Effector memory CD8-positive, alpha-beta T cell (primary cell): ENCODE measurements at places on chromosomes 11 and 22.
A peak's percentile ranks its signal among the peaks of the same experiment; 100 is the strongest.

GRCh38 chr11:131877246-131877942, 507.0 kb downstream of the NTM start:
- no peaks in the 10 kb centered on the region for H3K27me3 ChIP-seq
- no peaks in the 10 kb centered on the region for H3K4me1 ChIP-seq
- no peaks in the 10 kb centered on the region for H3K36me3 ChIP-seq
- H3K4me3 ChIP-seq, result no peak overlapping the region
- DNase-seq, result no peak

DNA sequence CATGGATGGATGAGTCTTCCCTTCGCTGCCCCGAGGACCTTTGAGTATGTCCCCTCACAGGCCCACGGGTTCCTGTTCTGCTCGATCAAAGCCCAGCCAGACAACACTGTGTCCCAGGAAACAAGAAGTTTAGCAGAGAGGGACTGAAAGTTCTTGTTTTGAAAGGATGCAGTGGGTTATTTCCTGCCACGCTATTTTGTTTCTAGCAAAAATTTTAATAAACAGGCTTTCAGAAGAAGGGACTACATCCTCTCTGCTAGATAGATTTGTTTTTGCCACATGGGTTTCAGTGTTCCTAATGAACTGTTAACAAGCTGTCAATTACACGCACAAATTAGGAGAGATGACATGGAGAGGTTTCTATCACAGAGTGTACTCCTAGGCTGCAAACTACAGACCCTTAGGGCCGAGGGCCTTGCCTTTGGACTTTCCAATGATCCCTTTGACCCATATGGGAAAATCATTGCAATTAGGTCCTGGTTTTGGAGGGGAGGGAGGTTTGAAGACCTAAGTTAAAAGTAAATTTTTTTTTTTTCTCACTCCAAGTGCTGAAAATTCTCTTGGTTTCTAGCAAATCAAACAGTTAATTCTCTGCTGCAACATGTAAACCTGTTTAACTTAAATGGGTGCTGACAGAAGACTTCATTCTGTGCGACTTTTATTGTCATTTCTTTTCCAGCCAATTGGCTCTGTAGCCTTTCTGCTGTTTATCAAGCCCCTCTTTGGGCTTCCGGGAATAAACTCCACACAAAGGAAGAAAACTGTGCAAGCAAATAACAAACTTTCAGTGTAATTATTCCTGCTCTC, 81.4 kb downstream of the RCN1 start:
- no peak for DNase-seq
- no peak overlapping the region for H3K27ac ChIP-seq
- no peaks in the 10 kb centered on the region for H3K27me3 ChIP-seq
- H3K36me3 ChIP-seq, result no peaks in the 10 kb centered on the region

GRCh38 chr11:126547161-126547560, 191.7 kb downstream of the ST3GAL4 start:
- DNase-seq, result no peak
- H3K36me3 ChIP-seq, result no peaks in the 10 kb centered on the region
- H3K27me3 ChIP-seq, result peaks cover 29% of the 10 kb centered on the region
- no peaks in the 10 kb centered on the region for H3K4me1 ChIP-seq

GRCh38 chr11:124556828-124557227, 13.0 kb upstream of the OR8A1 start:
- DNase-seq, result no peak
- no peaks in the 10 kb centered on the region for H3K4me1 ChIP-seq
- H3K36me3 ChIP-seq, result no peaks in the 10 kb centered on the region
- no peak overlapping the region for H3K4me3 ChIP-seq

DNA sequence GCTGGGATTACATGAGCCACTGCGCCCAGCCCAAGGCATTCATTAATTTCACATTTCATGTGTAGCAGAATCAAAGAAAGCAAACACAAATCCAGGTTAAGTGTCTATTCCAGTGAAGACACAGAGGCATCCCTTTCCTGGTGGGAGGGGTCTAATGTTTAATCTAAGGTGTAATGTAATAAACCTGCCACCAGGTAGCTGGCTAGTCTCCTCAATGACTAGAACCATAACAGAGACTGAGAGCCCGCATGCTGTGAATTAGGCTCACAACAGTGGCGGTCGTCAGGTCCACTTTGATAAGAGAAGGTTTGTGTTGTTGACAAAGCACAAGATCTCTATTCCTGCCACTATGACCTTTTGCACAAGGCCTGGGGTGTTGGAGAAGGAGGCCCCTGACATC, 64.2 kb upstream of the ADA2 start:
- no peak for DNase-seq
- H3K4me1 ChIP-seq, result peaks cover 8% of the 10 kb centered on the region
- peaks cover 17% of the 10 kb centered on the region for H3K27me3 ChIP-seq

DNA sequence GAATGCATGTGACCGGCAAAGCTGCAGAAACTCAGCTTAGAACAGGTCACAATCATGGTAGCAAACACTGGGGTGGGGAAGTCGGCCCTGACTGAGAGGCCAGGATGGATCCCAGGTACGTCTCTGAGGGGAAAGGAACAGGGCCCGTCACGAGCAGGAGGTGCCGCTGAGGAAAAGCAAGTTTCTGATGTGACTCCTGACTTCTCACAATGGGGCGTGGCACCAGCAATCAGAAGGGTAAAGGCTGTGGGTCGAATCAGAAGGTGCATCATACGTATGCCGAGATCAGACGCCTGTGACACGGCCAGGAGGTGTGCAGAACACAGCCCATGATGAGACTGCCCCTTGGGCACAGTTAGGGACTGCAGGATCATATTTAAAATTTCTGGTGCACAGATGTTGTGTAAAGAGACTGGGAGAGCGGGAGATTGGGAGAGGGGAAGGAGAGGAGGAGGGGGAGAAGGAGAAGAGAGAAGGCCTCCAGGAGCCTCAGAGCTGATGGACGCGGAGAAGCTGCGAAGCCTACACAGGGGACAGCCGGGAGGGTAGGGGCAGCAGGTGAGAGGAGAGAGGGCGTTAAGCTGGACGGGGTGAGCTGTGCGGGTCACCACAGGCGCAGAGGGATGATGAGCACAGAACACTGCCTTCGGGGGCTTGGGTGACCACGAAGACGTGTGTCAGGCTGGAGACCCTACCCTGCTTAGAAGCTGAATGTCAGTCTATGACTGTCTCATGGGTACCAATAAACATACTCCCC, 30.7 kb downstream of the KRTAP5-5 start:
- H3K27ac ChIP-seq, result no peak overlapping the region
- DNase-seq, result no peak
- peaks cover 9% of the 10 kb centered on the region for H3K4me1 ChIP-seq
- H3K27me3 ChIP-seq, result peaks cover 80% of the 10 kb centered on the region
- peaks cover 4% of the 10 kb centered on the region for H3K36me3 ChIP-seq
- no peak overlapping the region for H3K4me3 ChIP-seq

GRCh38 chr22:39434243-39434653, 22.6 kb upstream of the MGAT3 start:
- peaks cover 4% of the 10 kb centered on the region for H3K36me3 ChIP-seq
- DNase-seq, result no peak
- peaks cover 6% of the 10 kb centered on the region for H3K4me1 ChIP-seq
- H3K27ac ChIP-seq, result no peak overlapping the region
- H3K4me3 ChIP-seq, result no peak overlapping the region
- H3K27me3 ChIP-seq, result peaks cover 7% of the 10 kb centered on the region

DNA sequence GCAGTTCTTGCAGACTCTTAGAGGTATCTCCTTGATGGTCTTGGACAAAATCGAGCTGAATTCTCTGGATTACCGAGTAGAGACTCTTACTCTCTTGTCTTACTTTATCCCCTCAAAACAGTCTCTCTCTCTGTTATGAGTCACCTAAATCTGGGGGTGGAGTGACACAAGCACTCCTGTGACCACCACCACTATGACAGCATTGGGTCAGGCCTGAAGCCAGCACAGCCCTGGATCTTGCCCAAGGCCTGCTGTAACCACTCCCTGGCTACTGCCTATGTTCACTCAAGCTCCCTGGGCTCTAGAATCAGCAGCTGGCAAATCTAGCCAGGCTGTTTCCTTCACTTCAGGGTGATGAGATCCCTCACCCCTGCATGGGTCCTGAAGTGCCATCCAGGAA, 662.5 kb downstream of the LUZP2 start:
- H3K4me1 ChIP-seq, result no peaks in the 10 kb centered on the region
- H3K4me3 ChIP-seq, result no peak overlapping the region
- DNase-seq, result no peak
- no peak overlapping the region for H3K27ac ChIP-seq

DNA sequence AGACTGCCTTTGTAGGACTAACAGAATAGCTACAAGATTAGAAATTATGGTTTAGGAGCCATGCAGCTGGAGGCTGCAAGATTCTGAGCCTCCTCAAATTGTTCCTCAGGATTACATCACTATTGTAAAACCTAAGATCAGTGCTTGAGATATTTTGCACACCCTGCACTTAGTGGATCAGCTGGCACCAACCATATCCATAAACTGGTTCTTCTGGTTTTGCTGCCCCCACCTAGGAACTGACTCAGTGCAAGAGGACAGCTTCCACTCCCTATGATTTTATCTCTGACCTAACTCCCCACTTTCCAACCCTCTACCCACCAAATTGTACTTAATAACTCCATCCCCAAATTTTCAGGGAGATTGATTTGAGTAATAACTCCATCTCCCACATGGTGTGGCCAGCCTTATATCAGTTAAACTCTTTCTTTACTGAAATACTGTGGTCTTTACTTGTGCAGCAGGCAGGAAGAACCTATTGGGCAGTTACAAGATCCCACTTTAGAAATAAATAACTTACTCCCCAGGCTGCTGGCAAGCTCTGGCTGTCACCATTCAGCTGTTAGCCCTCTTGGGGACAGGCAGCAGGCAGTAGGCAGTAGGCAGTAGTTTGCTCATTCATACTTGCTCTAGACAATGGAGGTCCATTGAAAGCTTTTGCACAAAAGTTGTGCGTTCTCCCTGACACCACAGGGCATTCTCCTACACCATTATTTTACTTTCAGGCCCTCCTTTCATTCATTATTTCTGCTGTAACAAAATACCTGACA, 119.0 kb downstream of the SLC17A6 start:
- no peaks in the 10 kb centered on the region for H3K27me3 ChIP-seq
- no peak overlapping the region for H3K27ac ChIP-seq
- no peaks in the 10 kb centered on the region for H3K4me1 ChIP-seq

GRCh38 chr11:119332111-119332765, 2.1 kb upstream of the RNF26 start:
- H3K27ac ChIP-seq, result no peak overlapping the region
- peaks cover 21% of the 10 kb centered on the region for H3K4me1 ChIP-seq
- H3K36me3 ChIP-seq, result peaks cover 11% of the 10 kb centered on the region
- DNase-seq, result no peak
- peaks cover 13% of the 10 kb centered on the region for H3K27me3 ChIP-seq

GRCh38 chr22:25069758-25070481, 117.4 kb downstream of the KIAA1671 start:
- DNase-seq, result no peak
- H3K27ac ChIP-seq, result peak overlapping the region; percentile 98

- peaks cover 7% of the 10 kb centered on the region for H3K36me3 ChIP-seq
- DNase-seq, result no peak
- H3K27ac ChIP-seq, result no peak overlapping the region
- peaks cover 59% of the 10 kb centered on the region for H3K4me1 ChIP-seq
These were observed 18.6 kb downstream of the C1QTNF6 start for GRCh38 chr22:37169406-37169805.

DNA sequence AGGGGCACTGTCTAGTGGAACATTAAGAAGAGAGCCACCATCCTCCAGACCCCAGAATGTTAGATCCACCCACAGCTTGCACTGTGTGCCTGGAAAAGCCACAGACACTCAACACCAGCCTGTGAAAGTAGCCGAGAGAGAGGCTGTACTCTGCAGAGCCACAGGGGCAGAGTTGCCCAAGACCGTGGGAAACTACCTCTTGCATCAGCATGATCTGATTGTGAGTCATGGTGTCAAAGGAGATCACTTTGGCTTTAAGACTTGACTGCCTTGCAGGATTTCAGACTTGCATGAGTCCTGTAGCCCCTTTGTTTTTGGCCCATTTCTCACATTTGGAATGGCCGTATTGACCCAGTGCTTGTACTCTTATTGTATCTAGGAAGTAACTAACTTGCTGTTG, 115.9 kb upstream of the CCDC179 start:
- H3K4me1 ChIP-seq, result no peaks in the 10 kb centered on the region
- no peak overlapping the region for H3K4me3 ChIP-seq
- H3K27ac ChIP-seq, result no peak overlapping the region
- H3K36me3 ChIP-seq, result no peaks in the 10 kb centered on the region
- no peaks in the 10 kb centered on the region for H3K27me3 ChIP-seq
- DNase-seq, result no peak

DNA sequence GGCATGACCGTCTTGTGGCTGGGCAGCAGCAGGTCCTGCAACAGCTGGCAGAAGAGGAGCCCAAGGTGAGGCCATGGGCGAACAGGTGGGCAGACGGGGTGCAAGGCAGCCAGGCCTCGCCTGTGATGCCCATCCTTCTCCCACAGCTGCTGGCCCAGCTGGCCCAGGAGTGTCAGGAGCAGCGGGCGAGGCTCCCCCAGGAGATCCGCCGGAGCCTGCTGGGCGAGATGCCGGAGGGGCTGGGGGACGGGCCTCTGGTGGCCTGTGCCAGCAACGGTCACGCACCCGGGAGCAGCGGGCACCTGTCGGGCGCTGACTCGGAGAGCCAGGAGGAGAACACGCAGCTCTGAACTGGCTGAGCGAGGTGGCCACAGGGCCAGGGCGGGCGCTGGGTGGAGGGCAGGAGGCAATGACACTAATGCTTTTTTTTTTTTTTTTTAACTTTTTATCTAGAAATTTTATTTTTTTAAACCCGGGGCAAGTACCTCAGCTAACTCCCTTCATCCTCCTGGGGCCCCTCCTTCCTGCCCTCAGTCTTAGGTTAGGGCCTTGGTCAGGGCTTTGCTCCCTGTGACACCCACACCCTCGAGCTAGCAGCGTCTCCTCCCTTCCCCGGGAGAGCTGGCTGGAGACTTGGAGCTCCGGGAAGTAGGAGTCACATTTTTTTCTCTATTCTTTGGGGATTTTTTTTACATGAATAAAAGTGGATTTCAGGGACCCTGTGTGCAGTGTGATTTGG, 16.0 kb downstream of the PLCB3 start:
- H3K4me3 ChIP-seq, result no peak overlapping the region
- peaks cover 18% of the 10 kb centered on the region for H3K4me1 ChIP-seq
- no peaks in the 10 kb centered on the region for H3K27me3 ChIP-seq
- no peak for DNase-seq
- H3K27ac ChIP-seq, result no peak overlapping the region

DNA sequence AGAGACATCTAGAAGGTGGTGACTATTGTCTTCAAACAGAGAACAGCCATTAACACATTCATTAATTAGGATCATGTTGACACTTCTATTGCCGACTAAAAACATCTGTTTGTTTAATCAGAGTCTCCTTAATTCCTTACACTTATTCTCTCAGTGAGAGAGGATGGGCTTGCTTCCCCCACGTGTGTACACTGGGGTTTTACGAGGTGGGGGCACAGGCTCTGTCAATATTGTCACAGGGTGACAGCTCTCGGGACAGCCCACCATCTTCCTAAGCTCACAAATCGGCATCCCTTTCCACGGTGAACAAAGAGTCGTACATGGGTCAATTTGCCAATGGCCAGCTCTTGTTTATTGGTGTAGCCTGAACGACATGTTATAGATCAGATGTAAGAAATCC, 413.2 kb downstream of the MIAT start:
- H3K27me3 ChIP-seq, result peaks cover 57% of the 10 kb centered on the region
- H3K27ac ChIP-seq, result no peak overlapping the region
- DNase-seq, result no peak
- no peak overlapping the region for H3K4me3 ChIP-seq
- no peaks in the 10 kb centered on the region for H3K36me3 ChIP-seq
- no peaks in the 10 kb centered on the region for H3K4me1 ChIP-seq
